ENCODE measurements at places on chromosomes 1 and 21.

GRCh38 chr1:212814537-212815334, 23.0 kb downstream of the TATDN3 start:
- DNase-seq = no peak

GRCh38 chr1:10304295-10304694, 93.9 kb downstream of the KIF1B start:
- DNase-seq = no peak

- no peak for DNase-seq
Observed at GRCh38 chr21:37869661-37870060, 46.6 kb downstream of the KCNJ6 start.

- DNase-seq = no peak
Observed at GRCh38 chr1:15618655-15619525, 1.6 kb downstream of the DDI2 start.

DNA sequence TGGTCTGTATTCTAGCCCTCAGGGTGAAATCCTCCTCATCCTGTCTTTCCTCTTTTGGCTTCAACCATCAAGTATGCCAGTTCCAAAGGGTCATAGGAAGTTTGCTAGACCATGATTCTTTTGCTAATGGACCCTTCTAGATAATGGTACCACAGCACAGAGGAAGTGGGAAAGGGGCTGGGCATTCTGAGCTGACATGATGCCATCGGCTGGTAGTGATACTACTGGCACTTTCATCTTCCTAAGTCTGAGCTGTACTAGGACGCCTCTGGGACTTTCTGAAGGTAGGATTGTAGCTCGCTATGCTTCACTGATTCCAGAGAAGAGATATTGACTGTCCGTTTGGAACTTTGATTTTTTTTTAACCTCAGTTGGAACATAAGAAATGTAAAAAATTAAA, 11.4 kb downstream of the FASLG start:
- no peak for DNase-seq

- no peak for DNase-seq
Observed at GRCh38 chr1:157133426-157133825, 4.8 kb downstream of the ETV3 start.

DNA sequence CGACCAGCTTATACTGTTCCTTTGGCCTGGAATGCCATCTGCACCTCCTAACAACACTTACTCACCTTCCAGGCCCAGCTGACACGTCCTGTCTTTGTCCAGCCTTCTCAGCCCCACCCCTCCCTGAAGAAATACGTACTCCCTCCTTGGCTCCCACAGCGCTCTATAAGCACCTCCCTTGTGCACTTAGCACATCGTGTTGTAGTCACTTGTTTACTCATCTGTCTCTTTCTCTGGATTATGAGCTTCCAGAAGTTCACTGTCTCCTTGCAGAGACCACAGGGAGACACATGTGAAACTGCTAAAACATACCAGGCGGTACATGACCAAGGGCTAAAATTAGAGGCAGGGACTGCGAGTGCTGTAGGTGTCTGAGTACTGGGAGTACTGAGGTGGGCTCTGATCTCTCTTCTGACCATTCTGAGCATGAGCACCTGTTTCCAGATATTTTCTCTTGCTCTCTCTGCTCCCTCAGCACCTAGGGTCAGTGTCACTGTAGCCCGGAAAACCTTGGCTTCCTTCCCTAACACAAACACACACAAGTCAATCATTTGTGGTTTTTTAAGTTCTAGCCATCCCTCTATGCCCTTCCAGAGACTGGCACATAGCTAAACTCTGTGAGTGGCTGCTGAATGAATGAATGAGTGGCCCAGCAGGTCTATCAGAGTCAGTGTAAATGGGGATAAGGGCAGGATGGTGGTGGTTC, 5.1 kb downstream of the DCST1 start:
- DNase-seq = no peak

GRCh38 chr1:163820766-163821165, 499.0 kb downstream of the NUF2 start:
- no peak for DNase-seq

DNA sequence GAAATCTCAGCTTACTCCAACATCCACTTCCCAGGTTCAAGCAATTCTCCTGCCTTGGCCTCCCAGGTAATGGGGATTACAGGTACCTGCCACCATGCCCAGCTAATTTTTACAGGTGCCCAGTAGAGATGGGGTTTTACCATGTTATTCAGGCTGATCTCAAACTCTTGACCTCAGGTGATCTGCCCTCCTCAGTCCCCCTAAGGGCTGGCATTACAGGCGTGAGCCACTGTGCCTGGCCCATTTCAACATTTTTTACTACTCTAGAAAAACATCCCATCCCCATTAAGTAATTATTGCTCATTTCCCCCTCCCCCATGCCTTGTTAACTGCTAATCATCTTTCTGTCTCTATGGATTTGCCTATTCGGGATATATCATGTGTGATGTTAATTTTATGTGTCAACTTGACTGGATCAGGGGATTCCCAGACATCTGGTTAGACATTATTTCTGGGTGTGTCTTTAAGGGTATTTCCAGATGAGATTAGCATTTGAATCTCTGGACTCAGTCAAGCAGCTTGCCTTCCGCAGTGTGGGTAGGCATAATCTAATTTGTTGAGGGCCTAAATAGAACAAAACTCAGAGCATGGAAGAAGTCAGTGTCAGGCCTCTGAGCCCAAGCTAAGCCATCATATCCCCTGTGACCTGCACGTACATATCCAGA, 33.0 kb upstream of the ZBTB8B start:
- no peak for DNase-seq

GRCh38 chr1:217953922-217954321, 322.8 kb downstream of the SPATA17 start:
- DNase-seq = no peak

DNA sequence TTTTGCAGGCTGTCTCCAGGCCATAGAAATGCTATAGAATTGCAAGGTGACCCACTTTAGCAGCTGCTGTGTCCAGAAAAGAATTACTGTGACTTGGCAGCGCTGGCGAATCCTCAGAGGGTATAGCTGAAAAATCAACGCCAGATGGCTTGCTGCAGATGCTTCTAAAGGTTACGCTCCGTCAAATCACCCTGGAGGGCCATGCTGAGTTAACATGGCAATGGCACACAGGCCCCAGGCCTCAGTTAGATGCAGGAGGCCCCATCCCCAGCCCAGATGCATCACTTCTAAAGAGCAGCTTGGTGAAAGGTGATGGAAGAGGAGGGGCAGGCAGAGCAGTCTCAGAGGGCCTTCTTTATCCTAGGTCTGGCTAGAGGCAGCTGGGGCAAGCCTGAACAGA, 18.0 kb downstream of the KIAA1614 start:
- no peak for DNase-seq

- DNase-seq = no peak
Observed at GRCh38 chr1:159562680-159563079, 24.9 kb upstream of the APCS start.

GRCh38 chr1:179322557-179322956, 29.0 kb downstream of the SOAT1 start:
- no peak for DNase-seq

GRCh38 chr1:70745199-70745598, 302.4 kb downstream of the PTGER3 start:
- DNase-seq = no peak

GRCh38 chr1:103424650-103425049, 100.8 kb upstream of the RNPC3 start:
- no peak for DNase-seq

DNA sequence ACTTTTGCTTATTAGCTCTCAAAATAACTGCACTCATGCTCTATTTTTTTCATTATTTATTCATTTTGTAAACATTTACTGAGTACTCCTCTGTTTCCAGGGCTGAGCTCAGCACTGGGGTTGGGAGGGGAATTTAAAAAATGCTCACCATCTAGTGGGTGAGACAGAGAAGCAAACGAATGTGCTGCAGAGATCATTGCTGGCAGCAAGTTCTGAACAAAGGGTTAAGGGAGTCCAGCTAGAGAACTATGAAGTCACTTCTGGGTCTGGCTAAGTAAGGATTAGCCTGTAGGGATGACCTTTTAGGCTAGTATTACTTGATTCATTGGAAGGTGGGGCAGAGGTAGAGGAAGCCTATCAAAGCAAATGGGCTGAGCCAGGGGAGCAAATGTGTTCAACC, 99.1 kb upstream of the ZNF644 start:
- DNase-seq = no peak

GRCh38 chr1:83509301-83509781, 489.6 kb downstream of the TTLL7 start:
- no peak for DNase-seq

DNA sequence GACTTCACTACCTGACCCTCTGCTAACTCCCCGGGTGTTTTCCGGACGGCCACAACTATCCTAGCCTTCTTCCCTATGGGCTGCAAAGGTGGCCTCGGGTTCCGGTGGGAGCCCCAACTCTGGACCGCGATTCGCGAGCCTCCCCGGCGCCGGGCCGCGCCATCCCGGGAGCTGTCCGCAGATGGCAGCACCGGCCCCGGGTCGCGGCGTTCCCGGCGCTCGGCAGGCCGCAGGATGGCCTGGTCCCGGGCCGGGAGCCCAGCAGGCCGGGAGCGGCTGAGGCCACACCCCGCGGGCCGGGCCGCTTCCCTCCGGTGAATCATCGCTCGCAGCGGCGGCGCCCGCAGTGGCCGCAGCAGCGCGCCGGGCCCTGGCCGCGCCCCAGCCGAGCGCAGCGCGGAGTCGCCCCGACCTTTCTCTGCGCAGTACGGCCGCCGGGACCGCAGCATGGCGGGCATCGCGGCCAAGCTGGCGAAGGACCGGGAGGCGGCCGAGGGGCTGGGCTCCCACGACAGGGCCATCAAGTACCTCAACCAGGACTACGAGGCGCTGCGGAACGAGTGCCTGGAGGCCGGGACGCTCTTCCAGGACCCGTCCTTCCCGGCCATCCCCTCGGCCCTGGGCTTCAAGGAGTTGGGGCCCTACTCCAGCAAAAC, at the start of gene CAPN2:
CAPN2 (plus strand) TSS at position 346 of the 656 bp plus-strand sequence; CDS start at position 448, 102 bp downstream.
- DNase-seq = peak; percentile 88

DNA sequence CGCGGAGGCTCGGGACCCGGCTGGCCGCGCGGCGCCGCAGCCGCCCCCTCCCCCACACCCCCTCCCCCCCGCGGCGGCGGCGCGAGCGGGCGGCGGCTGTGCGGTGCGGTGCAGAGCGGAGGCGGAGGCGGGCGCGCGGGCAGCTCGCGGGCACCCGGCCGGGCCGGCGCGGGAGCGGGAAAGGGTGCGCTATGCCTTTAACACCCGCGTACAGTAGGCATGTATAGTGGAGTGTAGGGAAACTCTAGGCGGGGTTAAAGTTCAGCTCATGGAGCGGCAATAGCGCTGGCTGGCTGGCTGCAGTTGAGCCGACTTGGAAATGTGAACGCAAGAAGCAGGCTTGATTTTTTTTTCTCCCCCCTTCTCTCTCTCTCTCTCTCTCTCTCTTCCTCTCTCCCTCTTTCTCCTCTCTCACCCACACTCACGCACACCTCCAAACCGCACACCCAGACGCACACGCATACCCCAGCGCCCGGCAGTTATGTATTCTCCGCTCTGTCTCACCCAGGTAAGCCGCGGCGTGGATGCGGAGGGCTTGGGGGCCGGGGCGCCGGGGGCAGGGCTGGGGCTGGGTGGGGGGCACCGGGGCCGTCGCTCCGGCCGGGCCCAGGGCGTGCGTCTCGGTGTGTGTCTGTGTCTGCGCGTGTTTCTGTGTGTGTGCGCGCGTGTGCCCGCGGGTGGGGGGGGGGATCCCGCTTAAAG, at the start of gene NFIA:
NFIA (plus strand) TSS at position 251 of the 702 bp plus-strand sequence.
- peak; percentile 82 for DNase-seq

DNA sequence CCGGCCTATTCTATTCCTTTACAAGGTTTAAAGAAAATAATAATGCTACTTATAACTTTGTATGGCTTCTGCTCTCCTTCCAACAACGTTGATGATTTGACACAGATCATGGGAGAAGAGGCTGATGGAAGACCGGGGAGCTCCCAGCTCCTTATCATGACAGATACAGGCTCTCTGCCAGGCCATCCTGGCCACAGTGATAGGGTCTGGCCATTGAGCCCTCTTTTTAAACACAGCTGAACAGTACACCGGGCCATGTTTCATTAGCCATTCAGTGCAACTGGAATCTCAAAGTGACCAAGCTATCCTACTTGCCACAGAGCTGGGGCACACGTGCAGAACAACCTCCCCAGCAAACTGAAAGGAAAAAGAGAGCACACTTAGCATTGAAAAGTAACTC, 34.9 kb downstream of the DNAJC11 start:
- no peak for DNase-seq

GRCh38 chr21:28547766-28548165, 444.9 kb downstream of the LTN1 start:
- DNase-seq = no peak

- DNase-seq = no peak
Observed at GRCh38 chr1:216907100-216907499, 183.9 kb upstream of the ESRRG start.

DNA sequence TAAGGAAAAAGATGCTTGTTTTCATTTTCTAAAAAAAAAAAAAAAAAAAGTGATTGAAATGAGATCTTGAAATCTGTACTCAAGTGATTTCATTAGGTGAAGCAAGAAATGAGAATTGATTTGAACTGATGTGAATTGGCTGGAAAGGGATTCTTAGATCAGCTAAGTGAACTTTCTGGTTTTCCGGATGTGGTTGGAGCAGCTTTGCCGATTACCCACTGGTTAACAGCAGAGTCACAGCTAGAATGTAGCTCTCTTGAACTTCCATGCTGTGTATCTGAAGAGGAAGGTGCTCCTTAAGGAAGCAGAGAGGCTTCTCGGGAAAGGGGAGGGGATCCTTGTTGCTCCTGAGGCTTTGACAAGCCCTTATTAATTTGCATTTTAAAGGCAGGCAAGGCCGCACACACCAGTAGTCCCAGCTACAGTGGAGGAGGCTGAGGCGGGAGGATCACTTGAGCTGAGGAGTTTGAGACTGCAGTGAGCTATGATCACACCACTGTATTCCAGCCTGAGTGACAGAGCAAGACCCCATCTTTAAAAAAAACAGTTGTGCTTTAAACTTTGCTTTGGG, 28.7 kb upstream of the PWP2 start:
- no peak for DNase-seq

DNA sequence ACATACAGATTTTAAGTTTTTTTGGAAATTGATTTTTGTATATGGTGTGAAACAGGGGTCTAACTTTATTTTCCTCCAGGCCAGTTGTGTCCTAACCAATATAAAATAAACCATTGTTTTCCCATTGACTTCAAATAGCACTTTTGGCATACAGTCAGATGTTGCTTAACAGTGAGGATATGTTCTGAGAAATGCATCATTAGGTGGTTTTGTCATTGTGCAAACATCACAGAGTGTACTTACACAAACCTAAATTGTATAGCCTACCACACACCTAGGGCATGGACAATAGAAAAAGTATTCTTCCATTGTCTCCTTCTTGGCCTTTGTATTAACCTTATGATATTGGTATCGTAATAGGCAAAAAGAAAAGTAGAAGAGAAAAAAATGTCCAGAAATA, 37.4 kb upstream of the DISP1 start:
- DNase-seq = no peak

All from left forelimb (tissue), 1 donor.